CD8-positive, alpha-beta memory T cell (primary cell): ENCODE measurements at places on chromosomes 12 and 14. TPM values are rescaled to one million over a fixed set of nuclear protein-coding genes. Genes with fewer than 3 reads are reported as not detected.

Gene P2RX2
- not detected for total RNA-seq

Gene HOXC10
- total RNA-seq: not detected

Gene PLD4
- total RNA-seq: 0.04 TPM

Gene FZD10
- total RNA-seq: not detected

Gene TSPAN11
- not detected for total RNA-seq

Gene GSC
- not detected for total RNA-seq

Gene BHLHE41
- not detected for total RNA-seq

Gene ERBB3
- 1.7 TPM for total RNA-seq

Gene TC2N
- 43.1 TPM for total RNA-seq

Gene PPP1R12A
- total RNA-seq: 72.1 TPM
